ENCODE measurements at places on chromosomes 7 and 10.

DNA sequence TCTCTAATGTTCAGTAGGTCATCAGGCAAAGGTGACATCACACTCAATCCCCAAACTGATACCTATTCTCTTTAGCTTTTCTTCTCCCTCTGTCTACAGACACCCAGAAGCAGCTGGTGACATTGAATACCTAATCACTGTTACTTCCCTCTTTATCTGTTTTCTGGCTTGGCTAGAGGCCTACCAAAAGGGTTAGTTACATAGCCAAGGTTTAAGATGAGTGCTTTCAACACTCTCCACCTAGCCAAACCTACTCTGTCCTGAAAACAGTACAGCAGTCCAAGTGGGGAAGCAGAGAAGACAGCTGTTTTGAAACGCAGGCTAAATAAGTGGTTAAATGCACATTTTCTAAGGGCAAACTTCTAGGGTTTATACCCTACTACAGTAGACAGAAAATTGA is 39.4 kb downstream of the CCNJ start:
- no peak for DNase-seq

GRCh38 chr10:37495415-37495814 is 362.0 kb downstream of the ZNF248 start:
- DNase-seq, result no peak

- no peak for DNase-seq
These were observed 7.6 kb downstream of the TMEM184A start for GRCh38 chr7:1548438-1548831.

- no peak for DNase-seq
These were observed 420.4 kb upstream of the SEMA3A start for GRCh38 chr7:84614821-84615501.

DNA sequence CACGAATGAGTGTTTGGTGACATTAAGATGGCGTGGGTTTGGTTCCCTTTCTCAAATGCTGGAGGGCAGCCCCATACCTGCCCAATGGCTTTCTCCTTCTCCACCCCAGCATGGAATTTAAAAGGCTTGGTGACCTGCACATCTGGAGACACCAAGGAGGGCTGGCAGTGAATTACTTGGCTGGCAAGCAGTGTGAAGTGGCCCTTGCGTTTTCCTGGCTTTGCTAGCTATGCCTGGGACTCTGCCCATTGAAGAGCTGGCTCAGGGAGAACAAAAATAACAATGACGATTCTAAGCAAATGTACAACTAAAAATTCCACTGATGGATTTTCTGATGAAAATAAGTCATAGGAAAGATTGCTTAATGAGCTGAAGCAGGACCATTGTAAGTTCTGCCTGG is 203.7 kb downstream of the CYP26A1 start:
- DNase-seq, result no peak

DNA sequence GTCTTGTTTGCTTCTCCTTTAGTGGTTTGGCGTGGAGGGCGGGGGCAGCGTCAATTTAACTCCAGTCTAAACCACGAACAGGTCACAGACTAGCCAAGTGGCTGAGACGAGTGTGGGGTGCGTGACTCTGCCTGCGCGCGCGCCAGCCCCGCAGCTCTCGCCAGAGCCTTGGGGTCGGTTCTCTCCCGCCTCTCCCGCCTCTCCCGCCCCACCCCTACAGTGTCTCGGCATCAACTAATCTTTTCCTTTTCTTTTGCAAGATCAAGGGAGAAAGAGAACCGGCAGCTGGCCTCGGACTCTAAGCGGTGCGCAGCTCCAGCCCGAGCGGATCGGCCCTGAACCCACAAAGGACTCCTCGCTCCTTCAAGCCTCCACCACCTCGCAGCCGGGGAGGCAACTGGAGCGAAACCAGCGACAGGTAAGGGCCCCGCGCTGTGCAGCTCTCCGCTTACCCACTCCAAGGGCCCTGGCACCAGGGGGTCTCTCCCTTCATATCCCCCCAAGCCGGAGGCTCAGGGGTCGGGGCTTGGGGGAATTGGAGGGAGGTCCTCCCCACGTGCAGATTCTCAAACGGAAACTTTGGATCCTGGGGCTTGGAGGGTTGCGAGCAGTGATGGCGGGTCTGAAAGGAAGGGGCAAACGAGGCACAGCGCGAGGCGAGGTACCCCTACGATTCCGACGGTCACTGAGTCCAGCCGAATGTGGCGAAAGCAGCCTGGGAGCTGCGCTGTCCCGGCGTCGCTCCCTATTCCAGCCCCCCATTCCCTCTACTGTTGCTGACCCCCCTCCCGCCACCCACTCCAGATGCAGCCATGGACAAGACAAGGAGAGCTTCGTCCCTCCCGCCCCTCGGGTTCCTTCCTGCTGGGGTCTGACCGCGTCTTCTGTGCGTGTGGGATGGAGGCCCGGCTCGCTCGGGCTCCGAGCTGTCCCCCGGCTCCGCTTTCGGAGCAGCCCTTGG is 829 bp downstream of the CHRM2 start:
- DNase-seq, result no peak

- DNase-seq, result no peak
These were observed 54.8 kb downstream of the MCU start for GRCh38 chr10:72746426-72747363.

DNA sequence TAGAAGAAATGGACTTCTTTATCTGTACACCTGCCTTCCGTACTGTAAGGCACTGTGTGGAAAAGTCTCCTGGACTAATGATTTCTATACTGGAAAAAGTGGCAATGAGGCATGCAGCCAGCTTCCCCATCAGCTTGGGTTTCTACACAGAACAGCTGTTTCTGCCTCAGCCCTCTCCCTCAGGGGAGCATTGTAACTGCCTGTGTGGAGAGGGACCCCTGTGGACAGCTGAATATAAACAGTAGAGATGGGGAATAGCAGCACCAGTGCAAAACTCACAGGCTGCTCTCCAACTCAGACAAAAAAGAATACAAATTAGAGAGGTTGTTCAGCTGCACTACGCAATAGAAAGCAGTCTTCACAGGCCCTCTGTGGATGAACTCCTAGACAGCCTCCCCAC is 451.3 kb upstream of the MBL2 start:
- no peak for DNase-seq

- no peak for DNase-seq
These were observed 153.4 kb upstream of the KLF14 start for GRCh38 chr7:130887182-130887956.

GRCh38 chr10:73998929-73999691 is 1.2 kb downstream of the VCL start:
- no peak for DNase-seq

- no peak for DNase-seq
These were observed 17.8 kb upstream of the PTF1A start for GRCh38 chr10:23174074-23174976.

- DNase-seq, result no peak
These were observed 2.5 kb upstream of the AVPI1 start for GRCh38 chr10:97689559-97690020.

DNA sequence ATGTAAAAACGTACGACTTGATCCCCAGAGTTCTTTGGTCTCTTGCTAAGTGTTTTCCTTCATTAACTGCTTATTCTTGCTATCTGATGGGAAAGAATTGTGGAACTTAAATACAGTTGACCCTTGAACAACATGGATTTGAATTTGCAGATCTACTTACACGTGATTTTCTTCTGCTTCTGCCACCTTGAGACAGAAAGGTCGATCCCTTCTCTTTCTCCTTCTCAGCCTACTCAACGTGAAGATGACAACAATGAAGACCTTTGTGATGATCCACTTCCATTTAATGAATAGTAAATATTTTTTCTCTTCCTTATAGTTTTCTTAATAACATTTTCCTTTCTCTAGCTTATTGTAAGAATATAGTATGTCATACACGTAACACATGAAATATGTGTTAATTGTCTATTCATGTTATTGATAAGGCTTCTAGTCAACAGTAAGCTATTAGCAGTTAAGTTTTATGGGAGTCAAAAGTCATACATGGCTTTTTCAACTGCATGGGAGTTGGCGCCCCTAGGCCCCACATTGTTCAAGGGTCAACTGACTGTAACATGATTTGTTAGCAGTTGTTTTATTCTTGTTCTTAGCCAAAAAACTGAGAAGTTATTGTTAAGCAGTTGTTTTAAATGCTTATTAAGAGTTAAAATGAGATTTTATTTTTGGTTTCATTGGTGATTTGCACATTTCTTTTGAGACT is 11.2 kb downstream of the MKLN1 start:
- no peak for DNase-seq

DNA sequence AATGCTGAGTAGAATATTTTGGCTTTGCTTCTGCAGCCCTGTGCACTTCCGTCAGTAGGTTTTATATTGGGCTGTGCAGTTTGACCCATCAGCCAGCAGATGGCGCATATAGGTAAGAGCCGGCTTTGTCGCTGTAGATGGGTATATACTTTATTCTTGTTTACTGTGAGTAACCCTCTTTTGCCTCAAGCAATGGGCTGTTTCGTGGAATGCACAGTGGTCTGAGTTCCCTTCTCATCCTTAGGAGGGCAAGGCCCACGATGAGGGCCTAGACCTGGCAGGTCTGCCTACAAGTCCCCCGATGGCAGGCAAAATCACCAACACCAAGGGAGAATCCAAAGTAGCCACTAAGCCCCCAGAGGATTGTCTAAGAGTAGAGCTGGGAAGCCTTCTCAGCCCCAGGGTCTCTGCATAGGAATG is 1002.9 kb upstream of the KCND2 start:
- no peak for DNase-seq

DNA sequence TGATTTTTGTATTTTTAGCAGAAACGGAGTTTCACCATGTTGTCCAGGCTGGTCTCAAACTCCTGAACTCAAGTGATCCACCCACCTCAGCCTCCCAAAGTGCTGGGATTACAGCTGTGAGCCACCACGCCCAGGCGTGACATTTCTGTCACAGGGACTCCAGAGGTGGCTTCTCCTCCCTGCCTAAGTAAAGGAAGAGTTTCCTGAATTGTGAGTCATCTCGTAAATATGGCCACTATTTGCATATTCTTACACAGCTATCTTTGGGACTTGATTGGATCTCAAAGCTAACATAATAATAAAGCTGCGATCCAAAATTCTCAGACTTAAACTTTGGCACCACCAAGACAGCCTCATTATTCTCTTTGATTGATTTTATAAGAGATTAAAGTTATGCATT is 50.1 kb downstream of the ADARB2 start:
- DNase-seq, result no peak

- no peak for DNase-seq
These were observed 110.2 kb downstream of the MTPAP start for GRCh38 chr10:30238836-30239235.

DNA sequence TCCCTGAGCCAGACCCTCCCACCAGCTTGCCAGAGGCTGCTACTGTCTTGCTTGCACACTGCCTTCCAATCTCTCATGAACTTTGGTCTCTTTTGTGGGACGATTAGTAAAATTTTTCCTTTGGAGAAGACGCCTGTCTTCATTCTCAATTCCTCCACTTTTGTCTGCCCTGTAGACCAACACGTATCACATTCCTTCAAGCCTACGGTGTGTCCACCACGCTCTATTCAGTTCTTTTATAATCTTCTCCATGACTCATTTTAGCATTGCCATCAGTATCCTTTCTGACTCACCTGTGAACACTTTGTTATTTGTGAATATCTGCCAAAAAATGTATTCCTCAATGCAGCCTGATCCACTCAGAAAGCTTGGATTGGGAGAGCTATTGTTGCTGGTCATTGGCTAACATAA is 1.4 kb downstream of the GIMAP5 start:
- DNase-seq, result no peak

DNA sequence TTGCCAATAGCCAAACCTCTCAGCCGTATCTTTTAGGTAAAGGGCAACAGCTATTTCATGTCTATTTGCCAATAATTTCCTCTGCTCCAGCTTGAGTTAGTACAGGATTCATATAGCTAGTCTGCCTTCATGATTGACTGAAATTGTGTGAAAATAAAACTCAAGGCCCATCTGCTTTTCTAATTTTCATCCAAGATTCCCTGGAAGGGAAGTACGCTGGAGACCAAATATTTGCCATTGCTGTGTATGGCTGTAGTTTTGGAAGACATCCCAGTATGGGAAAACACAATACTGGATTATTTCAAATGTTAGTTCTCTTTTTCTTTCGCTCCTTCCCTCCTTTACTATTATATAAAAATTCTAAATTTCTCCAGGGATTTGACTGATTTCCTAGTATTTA is 652.4 kb downstream of the CNTNAP2 start:
- DNase-seq, result no peak

GRCh38 chr7:107173691-107174406 is 5.0 kb downstream of the HBP1 start:
- DNase-seq, result no peak

DNA sequence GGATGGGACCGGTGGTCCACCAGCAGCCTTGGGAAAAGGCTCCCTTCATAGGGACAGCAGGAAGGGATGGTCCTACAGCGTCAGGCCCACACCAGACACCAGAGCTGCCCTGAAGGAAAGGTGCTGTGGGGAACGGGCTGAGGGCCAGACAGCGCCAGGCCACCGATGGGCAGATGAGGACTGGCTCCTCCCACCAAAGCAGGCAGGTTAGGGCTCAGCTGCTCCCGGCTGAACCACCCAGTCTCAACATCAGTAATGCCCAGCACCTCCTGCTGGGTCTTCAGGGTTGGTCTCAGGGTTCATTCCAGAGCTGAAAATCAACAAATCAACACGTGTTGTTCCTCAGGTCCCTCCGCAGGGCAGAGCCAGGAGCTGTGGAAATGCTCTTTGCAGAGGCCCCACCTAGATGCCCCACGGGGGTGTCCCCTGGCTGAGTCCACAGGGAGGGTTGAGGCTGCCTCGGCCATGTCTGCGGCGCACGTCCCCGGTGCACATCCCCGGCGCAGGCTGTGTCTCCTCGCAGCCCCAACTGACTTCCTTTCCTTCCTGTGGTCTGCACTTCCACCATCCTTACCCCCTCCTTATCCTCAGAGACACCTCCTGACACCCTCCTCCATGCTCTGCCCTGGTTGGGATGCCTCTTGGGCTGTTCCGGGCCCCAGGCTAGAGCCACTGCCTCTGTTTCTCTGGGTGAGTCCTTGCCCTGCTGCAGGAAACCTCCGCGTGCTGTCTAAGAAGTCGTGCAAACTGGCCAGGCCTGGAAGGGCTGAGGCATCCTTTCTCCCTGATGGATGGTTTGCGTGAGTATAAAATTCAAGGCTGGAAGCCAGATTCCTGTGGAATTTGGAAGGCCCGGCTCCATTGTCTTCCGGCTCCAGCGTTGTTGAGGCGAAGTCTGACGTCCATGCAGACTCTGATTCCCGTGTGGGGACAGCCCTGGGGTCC is 32.8 kb upstream of the CFAP46 start:
- no peak for DNase-seq

Data from T-helper 2 cell (primary cell).